Esophagus squamous epithelium (tissue), 5 donors: ENCODE measurements at places on chromosomes 2 and 18.

GRCh38 chr2:96856776-96857666 is 795 bp downstream of the ANKRD39 start:
- no peak for DNase-seq

DNA sequence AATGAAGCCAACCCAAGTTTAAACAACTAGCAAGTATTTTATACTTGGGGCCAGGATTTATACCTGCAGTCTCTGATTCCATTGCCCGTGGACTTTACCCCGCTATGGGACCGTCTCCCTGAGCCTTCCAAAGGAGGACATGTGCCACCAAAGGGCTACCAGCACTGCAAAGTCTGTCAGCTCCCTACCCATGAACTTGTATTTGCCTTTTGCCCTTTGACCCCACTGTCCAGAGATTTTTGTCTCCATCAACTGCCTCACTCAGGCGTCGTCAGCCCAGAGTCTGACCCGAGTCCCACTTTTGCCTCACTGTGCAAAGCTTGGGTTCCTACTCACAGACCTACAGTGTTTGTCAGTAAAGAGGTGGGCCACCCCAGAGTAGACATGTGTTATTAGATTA is 40.6 kb downstream of the B3GNT2 start:
- DNase-seq: no peak

GRCh38 chr2:166360426-166360825 is 15.3 kb downstream of the SCN9A start:
- DNase-seq: no peak

GRCh38 chr2:241354668-241355658 is 1.1 kb upstream of the FARP2 start:
- peak; percentile 49 for DNase-seq

DNA sequence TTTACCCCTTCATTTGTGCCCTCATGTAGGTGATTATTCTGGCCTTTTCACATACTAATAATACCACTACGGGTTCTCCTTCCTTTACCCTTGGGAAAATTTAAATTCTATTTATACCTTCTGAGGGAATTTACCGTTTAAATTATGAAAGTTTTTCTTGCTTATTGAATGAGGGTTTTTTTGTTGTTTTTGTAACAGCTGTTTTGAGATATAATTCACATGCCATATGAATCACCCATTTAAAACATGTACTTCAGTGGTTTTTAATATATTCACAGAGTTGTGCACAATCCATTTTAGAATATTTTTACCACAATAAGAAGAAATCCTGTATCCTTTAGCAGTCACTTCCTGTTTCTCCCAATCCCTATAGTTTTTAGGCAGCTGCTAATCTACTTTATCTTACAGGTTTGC is 54.7 kb downstream of the EML4 start:
- DNase-seq: no peak

- no peak for DNase-seq
Measured at GRCh38 chr18:23540867-23541266, 37.6 kb downstream of the RMC1 start.

- DNase-seq: no peak
Measured at GRCh38 chr2:21543630-21544029, 419.9 kb downstream of the TDRD15 start.

DNA sequence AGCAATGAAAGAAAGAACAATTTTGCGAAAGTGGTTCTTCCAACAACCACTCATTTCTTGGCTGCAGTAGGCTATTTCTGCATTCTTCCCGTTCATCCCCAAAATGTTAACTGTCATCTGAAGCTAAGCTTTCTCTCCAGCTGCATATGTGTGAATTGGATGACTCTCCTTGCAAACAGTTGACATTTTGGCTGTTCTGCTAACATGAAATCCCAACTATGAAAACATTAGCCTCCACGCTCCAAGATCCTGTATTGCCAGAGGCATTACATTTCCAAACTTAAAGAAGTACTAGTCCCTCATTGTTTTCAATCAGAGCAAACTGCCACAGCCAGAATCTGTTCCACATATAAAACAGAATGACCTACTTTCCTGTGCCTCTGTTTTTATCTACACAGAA is 88.5 kb downstream of the TGIF1 start:
- DNase-seq: no peak

DNA sequence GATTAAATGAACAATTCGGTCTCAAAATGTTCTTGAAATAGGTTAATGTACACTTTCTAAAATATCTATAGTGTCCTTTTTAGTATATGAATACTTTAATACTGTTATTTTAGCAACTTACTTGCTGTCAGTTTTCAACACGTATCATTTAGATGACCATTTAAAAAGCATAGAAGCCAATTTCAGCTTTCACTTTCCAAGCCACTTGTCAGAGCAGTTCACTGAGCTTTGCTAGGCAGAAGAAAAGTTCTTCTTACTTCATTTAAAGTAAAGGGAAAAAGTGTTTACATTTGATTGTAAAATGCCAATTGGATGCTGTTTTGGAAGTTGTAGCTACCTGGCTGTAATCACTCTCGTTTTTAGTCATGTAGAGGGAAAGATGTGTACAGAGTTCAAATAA is 126.0 kb downstream of the KCNH7 start:
- DNase-seq: no peak

DNA sequence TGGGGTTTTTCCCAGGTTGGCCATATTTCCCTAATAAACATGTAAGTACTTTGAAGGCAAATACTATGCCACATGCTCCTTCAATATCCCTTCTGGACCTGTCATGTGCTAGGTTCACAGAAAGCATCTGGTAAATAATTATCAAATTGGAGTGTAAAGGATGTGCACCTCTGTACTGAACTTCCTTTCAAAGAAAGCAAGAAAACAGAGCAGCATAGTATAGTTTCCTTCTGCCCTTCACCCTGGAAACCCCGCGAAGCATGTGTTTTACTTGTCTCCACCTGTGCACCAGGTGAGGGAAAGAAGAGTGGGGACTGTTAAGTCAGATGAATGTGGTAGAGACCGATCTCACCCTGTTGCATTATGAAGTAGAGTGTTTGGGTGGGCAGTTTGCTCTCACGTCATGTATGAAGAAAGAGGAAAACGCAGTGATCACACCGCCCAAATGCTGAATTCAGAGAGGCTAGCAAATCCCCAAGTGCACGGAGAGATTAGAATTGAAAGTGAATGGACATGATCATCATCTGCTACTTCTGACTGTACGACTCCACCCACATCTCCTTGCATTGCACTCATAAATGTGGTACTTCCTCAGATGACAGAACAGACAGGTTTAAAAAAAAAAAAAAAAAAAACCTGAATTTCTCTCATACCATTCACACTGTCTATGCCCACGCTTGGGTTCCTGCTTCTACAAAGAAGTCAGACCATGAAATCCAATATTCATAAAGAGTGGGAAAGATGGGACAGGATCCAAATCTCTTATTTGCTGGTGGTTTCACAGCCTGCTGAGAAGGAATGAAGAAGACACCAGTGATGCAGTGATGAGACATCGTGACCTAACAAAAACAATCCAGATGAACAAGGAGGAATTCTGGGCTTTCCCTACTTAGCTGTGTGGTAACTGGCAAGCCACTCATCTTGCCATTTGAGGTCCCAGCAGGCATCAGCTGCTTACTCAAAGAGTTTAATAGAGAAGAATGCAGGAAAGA is 448.6 kb downstream of the BCL11A start:
- no peak for DNase-seq

DNA sequence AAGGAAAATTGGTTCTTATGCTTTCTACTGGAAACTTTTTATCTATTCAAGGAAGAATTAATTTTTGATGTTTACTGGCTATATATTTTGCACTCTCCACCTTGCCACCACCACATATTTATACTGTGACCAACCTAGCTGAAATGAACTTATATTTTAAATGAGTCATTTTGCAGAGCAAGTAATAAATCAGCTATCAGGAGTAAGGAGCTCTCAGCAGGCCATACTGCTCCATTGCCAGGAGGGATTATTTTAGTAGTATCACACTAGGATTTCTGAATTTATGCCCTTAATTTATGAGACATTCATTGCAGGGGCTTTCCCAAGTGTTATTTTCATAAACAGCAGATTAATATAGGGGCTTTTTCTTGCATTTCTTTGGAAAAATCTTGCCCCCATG is 125.8 kb upstream of the CYP1B1 start:
- DNase-seq: no peak

DNA sequence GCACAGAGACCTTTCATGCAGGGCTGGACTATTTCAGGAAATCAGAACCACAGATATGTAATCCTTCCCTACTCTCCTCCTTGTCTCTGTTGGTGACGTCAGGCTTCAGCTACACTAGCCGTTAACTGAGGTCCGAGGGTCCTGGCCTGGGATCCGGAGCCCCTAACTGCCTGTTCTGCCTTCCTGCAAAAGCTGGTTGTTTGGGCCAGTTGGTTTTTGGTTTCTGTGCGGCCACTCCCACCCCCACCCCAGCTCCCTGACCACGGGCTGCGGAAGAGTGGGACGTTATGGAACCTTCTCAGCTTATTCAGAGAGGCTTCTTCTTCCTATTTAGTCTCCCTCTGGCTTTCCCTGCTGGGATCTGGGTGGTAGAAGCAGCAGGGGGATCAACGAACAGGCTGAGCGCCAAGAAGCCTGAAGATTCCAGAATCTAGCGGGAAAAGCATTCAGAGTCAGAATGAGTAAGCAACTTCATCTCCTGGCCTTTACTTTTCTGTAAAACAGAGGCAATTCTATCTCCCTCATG is 49.3 kb upstream of the ROCK2 start:
- no peak for DNase-seq

- DNase-seq: no peak
Measured at GRCh38 chr2:86194751-86195054, 559 bp downstream of the IMMT start.

DNA sequence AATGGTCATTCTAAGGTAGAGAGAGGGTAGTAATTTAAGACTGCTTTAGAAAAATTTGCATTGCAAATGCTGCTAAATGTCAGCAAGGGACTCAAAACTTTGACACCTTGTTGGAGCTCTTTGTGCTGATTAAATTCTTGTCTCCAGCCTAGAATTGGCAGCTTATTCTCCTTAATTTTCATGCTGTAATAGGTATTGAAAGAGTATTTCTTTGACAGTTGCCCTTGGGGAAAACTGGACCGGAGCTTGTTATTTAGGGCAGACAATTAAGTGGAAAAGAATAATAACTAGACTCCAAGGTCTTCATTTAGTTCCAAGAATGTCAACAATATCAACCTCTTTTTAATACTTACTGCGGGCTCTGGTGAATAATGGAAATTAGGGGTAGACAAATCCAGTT is 264.0 kb downstream of the TPGS2 start:
- no peak for DNase-seq

DNA sequence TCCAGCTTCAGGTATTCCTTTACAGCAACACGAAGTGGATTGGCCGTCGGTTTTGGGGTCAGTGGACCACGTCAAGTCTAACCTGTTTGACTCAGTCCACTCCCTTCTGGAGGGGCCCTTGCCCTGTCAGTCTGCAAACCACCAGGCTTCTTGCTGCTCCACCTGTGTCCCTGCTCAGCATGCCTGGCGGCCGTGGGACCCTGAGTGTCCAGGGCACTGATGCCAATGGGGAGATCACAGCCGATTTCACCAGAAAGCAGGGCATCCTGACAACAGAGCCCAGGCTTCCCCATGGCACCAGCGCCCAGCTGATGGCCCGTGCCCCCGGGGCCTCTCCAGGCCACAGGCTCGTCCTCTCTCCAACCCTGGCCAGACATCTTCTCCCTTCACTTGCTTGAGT is 41.2 kb upstream of the HS6ST1 start:
- no peak for DNase-seq
